Activated CD4-positive, alpha-beta T cell treated with anti-CD3 and anti-CD28 coated beads for 48 hours (primary cell): ENCODE measurements at places on chromosomes 11 and 22.

GRCh38 chr11:12235947-12236743, 125.8 kb downstream of the MICAL2 start:
- peak; percentile 67 for DNase-seq

DNA sequence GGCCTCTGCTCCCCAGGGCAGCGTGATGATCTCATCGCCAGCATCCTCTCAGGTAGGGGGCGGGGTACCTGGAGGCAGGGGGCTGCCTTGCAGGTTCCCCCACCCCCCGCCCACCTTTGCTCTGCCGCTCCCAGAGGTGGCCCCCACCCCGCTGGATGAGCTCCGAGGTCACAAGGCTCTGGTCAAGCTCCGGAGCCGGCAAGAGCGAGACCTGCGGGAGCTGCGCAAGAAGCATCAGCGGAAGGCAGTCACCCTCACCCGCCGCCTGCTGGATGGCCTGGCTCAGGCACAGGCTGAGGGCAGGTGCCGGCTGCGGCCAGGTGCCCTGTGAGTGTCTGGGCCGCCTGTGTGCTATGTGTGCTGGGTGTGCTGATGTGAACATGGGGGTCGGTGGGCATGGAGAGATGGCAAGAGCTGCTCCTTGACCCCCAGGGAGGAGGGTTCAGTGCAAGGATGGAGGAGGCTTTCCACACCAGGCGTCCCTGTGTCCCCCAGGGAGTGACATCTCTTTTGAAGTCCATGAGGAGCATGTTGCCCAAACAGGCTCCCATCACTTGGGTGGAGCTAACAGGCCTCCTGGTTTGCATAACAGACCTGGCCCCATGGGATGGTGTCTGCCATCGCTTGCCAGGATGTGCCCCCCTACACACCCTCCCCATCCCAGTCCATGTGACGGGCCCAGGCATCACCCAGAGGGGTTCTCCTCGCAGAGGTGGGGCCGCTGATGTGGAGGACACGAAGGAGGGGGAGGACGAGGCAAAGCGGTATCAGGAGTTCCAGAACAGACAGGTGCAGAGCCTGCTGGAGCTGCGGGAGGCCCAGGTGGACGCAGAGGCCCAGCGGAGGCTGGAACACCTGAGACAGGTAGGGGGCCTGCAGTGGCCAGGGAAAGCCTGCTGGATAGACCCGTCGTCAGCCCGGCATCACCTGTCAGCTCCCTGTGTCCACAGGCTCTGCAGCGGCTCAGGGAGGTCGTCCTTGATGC, 14.1 kb downstream of the PLCB3 start:
- DNase-seq: no peak

DNA sequence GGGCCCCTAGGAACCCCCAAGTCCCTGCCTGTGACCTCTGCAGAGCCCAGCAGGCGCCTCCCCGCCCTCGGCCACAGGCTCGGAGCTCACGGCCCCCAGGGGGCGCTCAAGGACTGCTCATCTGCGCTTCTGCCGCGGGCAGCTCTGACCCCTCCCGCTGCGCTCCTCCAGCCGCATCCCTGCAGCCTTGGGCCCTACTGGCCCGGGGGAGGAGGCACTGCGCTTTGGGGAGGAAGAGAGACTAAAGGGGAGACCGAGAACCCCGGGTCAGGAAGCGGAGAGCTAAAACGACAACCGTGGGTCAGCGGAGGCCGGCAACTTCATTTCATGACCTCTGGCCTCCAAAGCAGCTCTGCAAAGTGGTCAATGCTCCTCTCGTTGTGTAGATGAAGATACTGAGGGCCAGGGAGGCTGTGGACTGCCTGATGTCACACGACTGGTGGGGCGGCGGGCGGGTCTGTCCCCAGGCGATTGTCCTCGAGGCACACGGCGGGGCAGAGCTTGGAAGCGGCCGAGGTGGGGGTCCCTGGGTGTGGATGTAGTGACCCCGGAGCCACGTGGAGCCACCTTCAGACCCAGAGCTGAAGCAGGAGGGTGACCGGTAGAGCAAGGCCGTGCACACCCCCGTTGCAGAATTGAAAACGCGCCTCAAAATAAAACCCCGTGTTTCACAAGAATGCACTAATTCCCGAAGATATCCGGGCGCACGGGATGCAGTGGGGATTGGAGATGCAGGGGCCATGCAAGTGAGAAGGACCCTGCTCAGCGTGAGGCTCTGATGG, 2.7 kb upstream of the KRTAP5-6 start:
- DNase-seq: peak; percentile 89

DNA sequence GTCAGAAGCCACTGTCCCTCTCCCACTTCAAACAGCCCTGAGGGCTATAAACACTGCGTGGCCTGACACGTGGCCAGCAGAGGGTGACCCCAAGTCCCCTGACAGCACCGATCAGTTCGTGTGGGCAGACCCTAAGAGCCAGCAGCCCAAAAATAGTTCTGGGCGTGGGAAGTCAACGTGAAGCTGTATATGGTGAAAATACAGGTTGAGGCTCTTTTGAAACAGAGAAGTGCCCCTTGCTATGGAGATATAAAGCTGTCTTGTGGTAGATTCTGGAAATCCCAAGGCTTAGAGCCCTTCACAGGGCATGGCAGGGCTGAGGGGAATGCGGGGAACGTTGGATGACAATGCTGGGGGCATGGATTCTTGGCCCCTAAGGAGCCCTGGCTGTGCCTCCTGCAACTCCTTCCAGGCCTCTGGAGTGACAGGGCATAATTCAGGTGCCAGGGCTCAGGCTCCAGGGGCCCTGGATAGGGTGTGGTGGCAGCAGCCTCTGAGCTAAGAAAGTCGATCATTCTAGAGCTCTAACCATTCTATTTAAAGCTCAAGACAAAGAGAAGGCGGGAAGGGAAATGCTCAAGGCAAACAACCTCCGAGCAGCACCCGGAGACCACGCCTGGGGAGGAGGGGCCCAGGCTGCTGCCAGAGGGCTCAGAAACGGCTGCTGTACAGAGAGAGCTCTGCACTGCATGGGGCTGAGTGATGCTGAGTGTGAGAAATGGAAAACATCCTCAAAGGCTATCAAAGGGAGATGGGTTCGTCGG, 60.4 kb upstream of the CD5 start:
- DNase-seq: peak; percentile 85

GRCh38 chr11:17528181-17528691, 16.0 kb downstream of the USH1C start:
- peak; percentile 72 for DNase-seq

DNA sequence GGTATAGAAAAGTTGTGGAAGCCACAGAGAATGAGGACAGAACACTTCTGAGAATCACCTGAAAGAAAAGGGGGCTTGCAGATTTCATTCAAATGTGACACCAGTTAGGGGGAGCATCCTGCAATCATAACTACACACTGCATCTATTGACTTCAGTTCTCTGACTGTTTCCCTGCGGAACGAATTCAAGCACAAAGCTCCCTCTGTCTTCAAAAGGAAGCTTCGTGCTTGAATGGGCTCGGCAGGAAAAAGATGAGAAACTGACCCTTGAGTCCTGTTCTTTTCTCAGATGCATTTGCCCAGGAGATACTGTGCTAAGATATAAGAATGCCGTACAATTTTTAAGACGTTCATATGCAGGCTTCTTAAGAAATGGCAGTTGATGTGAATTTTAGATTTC, 2000.4 kb upstream of the RAG2 start:
- DNase-seq: no peak

GRCh38 chr11:68974421-68975194, 6.2 kb downstream of the MRGPRD start:
- DNase-seq: peak; percentile 40

GRCh38 chr11:117597071-117597470, 199.9 kb downstream of the DSCAML1 start:
- DNase-seq: peak; percentile 64

- no peak for DNase-seq
Measured at GRCh38 chr22:32034275-32034674, 8.8 kb upstream of the SLC5A1 start.

DNA sequence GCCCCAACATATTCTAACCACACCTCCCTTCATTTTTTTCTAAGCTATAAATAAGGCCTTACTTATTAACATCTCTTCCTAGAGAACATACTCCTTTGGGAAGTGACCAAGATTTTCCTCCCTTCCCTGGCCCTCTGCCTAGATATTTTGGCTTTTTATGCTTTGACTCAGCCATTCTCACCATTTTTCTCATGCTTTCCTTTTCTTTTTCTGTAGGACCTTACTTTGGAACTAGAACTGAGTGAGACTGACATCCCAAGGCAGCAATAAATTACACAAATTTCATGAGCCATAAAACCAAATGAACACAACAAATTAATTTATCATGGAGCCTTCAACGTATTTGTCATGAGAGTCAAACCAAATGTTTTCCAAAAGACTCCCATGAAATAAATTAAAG, 142.7 kb upstream of the CTSC start:
- DNase-seq: no peak

DNA sequence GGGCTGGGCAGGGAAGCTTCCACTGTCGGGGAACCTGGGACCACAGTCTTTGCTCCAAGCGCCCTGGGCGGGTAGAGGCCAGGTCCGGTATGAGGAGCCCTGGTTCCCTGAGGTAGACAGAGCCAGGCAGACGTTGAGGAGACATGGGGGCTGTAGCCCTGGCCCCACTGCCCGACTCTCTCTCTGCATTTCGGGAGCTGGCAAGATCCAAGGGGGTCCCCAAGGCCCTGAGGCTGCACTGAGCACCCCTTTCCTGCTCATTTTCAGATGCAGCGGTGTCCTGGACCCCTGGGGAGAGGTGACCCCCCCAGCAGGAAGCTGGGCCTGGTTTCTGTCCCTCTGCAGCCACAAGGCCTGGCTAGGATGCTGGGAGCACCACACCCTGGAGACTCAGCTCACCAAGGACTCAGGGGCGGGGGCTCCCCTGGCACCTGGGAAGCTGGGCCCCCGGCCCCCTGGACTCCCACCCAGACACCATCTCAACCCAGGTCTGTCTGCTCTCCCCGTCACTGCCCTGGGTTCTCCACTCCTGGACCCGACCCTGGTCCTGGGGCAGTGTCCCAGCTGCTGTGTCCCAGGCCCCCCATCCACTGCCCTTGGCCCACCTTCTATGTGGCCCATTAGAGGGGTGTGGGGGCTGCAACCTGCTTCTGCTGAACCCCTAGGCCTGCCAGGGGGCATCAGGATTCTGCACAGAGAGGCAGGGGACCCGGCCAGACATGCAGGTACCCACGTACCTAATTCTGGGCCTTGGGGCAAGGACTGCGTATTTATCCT, 15.0 kb upstream of the MUC6 start:
- DNase-seq: no peak

GRCh38 chr11:75845324-75845723, 30.3 kb downstream of the UVRAG start:
- DNase-seq: no peak

- DNase-seq: no peak
Measured at GRCh38 chr11:42237701-42238235, 778.3 kb upstream of the LRRC4C start.

GRCh38 chr11:102111011-102111786, 952 bp downstream of the YAP1 start:
- DNase-seq: peak; percentile 27

- DNase-seq: no peak
Measured at GRCh38 chr11:27116684-27117083, 76.1 kb downstream of the BBOX1 start.

DNA sequence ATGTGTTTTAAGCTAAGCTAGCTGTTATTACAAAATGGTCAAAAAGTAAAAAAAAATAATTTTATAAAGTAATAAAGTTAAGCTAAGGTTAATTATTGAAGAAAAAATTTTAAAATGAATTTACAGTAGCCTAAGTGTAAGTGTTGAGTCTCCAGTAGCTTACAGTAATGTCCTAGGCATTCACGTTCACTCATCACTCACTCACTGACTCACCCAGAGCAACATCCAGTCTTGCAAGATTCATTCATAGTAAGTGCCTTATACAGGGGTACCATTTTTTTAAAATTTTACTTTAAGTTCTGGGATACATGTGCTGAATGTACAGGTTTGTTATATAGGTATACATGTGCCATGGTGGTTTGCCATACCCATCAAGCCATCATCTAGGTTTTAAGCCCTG, 11.6 kb upstream of the OOSP4B start:
- no peak for DNase-seq
